ENCODE measurements at places on chromosomes 5 and 9.

DNA sequence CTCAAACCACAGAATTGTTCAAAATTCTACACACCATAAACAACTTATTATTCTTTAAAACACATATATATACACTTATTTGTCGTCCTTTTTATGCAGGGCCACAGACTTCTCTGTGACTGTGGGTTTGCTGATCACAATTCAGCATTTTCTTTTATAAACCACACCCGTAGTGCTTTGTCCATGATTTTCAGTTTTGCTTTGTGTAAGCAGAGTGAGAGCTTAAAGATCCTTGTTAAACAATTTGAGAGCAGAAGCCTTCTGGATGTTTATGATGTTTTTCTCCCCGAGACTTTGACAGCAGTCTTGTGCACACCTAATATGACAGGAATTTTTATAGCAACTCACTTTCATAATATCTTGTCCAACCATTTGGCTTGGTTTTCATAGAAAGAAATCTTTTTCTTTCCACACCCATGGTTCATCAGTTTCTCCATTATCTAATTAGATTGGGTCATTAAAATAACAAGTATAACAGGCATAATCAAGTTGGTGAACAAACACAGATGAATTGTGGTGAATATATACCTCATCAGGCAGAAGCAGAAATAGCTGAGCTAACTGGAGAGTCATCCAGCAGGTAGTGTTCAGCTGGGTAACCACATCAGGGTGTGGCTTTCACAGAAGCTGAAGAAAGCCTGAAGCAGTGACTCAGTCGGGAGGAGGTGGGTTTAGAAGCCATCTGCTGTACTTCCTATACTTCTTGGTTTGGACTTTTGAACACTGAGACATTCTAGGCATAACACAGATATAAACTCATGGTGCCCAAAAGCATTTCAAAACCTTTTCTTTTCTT, 232.8 kb downstream of the DOCK8 start:
- no peak for DNase-seq

DNA sequence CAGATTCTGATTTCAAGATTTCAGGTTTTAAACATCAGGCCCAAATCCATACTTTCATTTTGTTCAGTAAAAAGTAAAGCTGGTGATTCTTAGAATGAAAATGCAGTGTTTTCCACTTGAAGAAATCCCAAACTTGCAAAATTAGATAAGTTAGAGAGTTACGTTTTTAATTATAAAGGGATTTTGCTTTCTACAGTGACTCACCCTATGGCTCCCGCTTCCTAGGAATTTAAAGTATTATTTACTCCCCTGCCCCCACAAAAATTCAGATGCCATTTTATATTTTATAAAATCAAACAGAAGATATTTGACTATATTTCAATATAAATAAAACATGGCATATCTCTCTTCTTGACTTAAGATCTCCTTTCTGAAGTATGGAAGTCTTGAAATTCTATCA, 402.9 kb downstream of the ZSWIM6 start:
- no peak for DNase-seq

GRCh38 chr9:129898185-129898584, 62.9 kb downstream of the USP20 start:
- no peak for DNase-seq

DNA sequence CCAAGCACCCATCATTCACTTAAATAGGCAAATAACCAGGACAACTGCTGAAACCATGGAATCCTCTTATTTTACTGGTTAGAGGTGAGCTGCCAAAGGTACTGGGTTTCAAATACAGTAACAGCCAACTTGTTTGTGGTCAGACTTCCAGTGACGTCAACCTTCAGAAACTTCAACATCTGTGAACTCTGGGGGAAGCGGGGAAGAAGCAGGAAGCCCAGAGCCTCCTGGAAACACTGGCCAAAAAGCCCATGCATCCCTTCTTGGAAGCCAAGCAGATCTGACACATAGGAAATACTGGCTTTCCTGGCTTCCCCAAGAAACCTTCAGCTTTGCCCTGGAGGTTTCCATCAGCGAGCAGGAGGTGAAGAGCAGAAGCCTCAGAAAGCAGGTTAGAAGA, 4.9 kb upstream of the FRRS1L start:
- DNase-seq: no peak

DNA sequence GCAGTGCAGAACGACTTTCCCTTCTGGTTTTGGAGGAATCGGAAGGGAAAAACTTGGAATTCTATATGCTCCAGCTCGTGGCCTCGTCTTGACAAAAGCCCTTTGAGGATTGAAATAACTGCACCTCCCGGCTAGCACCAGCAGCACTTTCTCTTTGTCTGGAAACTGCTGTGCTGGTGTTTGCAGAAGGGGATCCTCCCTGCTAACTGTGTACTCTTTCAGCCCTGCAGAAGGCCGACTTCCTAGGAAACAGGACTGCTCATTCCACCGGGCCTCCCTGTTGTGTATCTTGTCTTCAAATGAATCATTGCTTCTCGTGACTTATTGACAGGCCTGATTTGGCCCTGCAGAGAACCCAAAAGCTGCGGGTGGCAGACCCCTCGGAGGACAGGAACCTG, 23.6 kb downstream of the STC2 start:
- DNase-seq: no peak

Data from hypothalamus (tissue), 51 donors.